Activated T-cell treated with anti-CD3 and anti-CD28 coated beads for 1 hour (primary cell): ENCODE measurements at places on chromosomes 3 and 15.

GRCh38 chr3:43455233-43455632, 166.6 kb downstream of the ANO10 start:
- no peak for DNase-seq

DNA sequence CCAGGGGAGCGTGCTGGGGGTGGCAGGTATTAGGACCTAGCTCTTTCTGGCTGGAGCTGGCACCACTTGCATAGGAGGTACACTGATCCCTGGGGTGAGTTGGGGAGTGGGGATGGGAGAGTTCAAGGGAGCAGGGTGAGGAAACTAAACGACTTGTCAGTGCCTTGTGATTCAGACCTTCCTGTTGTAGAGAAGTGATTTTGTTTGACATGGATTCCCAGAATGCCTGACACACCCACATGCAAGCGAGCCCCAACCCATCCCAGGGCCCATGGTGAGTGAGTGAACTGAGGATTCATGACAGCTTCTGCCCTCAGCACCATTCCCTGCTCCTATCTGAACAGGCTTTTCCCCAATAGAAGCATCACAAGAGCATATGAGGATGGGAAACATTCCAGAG, 15.6 kb upstream of the UBE2Q2 start:
- DNase-seq, result no peak

DNA sequence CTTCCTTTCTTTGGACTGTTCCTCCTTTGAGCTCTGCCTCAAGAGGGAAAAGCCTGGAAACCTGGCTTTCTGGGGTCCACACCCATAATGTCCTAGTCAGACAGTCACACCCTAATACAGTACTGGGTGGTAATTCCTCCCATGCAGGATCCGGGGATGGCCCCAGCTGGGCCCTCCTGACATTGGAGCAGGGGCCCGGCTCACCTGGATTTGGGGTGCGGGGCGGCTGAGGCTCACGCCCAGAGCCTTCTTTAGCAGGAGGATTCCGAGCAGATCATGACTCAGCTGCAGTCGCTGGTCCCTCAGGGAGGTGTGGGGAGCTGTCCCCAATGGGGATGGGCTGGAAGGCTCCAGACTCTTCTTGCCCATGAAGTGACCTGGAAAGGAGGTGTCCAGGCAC, 1.0 kb downstream of the NMB start:
- no peak for DNase-seq

DNA sequence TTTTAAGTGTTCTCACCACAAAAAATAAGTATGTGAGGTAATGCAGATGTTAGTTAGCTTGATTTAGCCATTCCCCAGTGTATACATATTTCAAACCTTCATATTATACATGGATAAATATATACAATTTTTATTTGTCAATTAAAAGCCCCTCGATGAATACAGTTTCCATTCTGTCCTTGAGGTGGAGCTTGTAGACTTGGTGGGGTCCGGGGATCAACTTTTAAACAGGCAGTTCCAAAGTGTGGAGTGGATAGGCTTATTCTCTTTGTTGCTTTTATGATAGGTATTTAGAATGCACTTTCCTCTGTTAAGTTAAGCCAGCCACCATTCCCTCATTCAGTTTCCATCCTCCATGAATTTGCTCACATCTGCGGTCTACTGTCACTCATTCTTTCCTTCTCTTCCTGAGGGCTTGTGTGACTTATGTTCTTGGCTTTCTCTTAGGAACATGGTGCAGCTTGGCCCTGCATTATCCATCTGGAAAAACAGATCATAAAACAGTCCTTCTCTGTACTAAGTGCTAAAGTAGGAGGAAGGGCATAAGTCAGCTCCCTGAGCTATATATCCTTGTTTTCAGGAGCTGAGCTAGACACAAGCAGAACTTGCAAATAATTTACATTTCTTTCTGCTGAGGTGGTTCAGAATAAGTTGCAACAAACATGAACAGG, 149.1 kb downstream of the NFKBIZ start:
- DNase-seq, result no peak

- no peak for DNase-seq
These were observed 38.8 kb upstream of the SMAD3 start for GRCh38 chr15:67026610-67026967.

DNA sequence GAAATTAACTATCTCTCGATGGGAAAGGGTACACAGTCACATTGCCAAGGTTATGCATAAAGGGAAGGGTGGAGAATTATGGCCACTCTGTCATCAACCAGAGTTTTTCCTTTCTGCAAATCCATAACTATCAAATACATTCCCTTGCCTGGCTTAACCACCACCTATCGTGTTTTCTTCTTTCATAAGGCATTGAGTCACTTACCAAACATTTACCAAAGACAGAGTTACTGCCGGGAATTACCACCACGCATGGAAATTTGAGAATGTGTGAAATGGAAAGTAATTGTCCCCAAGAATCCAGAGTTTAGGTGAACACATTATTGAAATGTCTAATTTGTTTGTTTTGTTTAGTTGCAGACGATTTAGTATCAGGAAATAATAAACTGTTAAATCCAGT, 134.3 kb upstream of the LRRN1 start:
- no peak for DNase-seq

- DNase-seq, result no peak
These were observed 19.9 kb downstream of the GOLM2 start for GRCh38 chr15:44308415-44308814.

DNA sequence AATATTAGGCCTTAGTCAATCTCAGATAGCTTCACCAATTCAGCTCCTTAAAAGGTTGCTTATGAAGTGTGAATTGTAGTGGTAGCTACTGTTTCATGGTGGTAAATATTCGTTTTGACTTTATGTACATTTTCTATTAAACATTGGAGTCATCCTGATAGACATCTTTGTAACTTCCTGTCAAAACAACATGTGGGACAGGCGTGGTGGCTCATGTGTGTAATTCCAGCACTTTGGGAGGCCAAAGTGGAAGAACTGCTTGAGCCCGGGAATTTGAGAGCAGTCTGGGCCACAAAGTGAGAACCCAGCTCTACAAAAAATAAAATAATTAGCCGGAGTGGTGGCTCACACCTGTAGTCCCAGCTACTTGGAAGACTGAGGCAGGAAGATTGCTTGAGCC, 2.0 kb upstream of the TRIM59 start:
- DNase-seq, result no peak
